ENCODE measurements at places on chromosomes 4 and X. TPM values are rescaled to one million over a fixed set of nuclear protein-coding genes. Genes with fewer than 3 reads are reported as not detected.

Gene DNAJB14
- polyA plus RNA-seq, result 7.0 TPM

Gene CXCL1
- 62.1 TPM for polyA plus RNA-seq

Gene DGAT2L6
- polyA plus RNA-seq, result not detected

Gene TIGD4
- polyA plus RNA-seq, result not detected

Gene MAGEA9B
- polyA plus RNA-seq, result not detected

Gene PNMA6F
- not detected for polyA plus RNA-seq

Gene ETDB
- not detected for polyA plus RNA-seq

Gene MBNL3
- polyA plus RNA-seq, result 4.6 TPM

Gene PAGE2B
- polyA plus RNA-seq, result not detected

Data from stomach (tissue), 19 donors.